Stimulated activated CD8-positive, alpha-beta memory T cell treated with anti-CD3 and anti-CD28 coated beads, Interleukin-4, amount 100 ng/mL, for 48 hours (primary cell): ENCODE measurements at places on chromosomes 5 and 9.

DNA sequence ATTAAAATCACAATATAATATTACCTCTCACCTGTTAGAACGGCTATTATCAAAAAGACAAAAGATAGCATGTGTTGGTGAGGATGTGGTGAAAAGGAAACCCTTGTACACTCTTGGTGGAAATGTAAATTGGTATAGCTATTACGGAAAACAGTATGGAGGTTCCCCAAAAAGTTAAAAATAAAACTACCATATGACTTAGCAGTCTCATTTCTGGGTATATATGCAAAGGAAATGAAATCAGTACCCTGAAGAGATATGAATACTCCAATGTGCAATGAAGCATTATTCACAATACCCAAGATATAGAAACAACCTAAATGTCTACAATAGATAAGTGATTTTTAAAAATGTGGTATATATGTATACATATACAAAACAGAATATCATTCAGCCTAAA lies 199.9 kb downstream of the SNX18 start:
- DNase-seq = no peak

DNA sequence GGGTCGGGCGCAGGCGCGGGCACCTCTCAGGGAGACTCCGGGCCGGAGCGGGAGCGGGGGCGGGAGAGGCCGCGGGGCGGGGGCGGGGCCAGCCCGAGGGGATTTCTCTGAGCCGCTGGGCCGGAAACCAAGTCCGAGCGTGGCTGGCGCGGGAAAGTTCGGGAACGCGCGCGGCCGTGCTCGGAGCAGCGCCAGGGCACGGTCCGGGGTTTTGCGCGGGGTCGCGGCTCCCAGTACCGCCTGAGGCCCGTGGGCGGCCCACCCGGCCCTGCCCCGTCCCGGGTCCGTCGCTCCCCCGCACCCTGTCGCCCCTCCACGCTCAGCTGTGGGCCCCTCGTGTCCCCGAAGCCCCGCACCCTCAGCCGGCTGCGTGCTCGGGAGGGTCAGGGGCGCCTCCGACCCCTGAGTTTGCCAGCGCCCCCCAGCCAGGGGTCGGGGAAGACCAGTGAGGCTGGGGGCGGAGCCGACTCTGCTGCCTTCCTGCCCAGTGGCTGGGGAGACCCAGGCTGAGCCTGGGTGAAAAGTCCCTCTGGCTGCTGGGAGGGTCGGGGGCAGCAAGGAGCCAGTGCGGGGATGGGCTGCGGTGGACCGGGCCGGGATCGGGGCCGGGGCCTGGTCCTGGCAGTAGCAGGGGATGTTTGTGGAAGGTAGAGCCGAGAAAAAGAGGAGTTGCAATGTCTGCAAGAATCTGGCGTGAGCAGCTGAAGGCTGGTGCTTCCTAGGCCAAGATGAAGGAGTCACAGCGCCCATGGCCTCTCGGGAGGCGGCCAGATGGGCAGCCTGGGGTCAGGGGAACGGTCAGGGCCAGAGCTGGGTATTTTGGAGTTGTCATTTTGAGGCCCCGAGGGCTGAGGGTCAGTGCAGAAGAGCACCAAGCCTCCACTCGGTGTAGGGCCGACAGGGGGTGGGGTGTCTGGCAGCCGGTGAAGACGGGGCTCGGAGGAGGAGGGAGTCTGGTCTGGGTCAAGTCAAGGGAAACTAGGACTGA lies 588 bp downstream of the TRAF2 start:
- peak; percentile 59 for DNase-seq

GRCh38 chr9:21153336-21154017 lies 11.8 kb upstream of the IFNW1 start:
- no peak for DNase-seq

DNA sequence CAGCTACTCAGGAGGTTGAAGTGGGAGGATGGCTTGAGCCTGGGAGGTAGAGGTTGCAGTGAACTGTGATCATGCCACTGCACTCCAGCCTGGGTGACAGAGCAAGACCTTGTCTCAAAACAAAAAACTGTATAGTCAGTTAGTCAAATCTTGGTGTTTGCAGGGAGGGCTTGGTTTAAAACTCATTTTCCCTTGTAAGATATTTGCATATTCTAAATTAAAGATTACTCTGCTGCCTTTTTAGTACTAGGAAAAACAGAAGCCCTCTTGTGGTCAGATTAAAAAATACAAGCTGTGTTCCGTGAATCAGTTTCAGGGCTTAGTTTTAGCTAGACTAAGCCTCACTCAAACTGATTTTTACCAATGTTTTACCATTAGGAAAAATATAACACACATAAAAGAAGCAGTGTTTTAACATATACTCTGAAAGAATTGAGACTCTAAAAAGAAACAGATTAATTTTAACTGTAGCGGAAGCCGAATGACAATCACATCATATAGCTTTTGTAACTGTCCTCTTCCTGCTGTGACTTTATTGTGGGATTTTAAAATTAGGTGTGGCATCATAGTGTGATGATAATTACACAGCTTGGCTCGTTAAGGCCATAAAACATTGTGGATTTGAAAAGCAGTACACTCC lies 84.9 kb upstream of the BASP1 start:
- DNase-seq = no peak

- no peak for DNase-seq
Measured at GRCh38 chr9:33366979-33367480, 35.3 kb downstream of the AQP7 start.

DNA sequence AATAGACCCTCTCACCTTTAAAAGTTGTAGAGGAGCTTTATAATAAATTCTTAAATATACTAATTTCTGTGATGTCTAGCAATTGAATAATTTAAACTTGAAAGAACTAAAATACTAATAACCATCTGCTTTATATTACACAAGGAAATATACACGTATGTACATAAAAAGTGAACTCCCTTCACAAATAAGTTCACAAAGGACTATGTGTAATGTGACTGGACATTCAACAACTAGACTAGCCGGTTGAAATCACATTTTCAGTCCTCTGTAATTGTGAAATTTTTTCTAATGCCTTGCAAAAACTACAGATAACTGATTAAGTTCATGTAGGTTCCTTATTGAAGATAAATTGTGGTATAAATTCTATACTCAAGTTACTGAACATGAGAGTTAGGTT lies 11.6 kb downstream of the NSA2 start:
- DNase-seq = no peak

- no peak for DNase-seq
Measured at GRCh38 chr5:136141561-136141960, 8.9 kb downstream of the SMAD5 start.

DNA sequence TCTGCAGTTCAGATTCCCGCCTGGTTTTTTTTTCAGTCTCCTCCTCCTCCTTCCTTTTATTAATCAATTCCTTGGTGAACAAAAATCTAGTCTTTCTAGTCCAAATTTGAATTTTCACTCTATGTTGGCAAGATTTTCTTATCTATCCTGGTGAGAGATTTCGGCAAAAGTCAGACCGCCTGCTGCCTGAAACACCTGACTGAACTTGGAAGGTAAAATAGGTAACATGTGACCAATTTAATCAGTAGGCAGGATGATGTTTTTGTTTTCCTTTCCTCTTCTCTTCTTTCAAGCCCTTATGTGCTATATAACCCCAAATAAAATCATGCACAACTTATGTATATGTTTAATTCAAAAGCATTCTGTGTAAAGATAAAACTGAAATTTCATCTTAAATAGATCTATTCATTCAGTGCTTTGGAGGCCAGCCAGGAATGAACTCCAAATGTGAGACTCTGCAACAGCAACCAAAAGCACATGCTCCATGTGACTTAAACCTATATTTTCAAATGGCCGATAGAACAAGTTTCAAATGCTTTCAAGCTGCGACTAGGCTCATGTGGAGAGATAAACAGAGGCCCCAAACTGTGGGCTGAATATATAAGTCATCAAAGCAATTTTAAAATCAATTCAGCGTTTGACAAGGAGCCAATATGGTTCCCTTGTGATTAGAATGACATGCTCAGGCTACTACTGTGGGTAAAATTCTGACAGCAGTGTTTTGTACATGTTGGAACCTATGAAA lies 100.4 kb upstream of the SEMA6A start:
- DNase-seq = no peak

DNA sequence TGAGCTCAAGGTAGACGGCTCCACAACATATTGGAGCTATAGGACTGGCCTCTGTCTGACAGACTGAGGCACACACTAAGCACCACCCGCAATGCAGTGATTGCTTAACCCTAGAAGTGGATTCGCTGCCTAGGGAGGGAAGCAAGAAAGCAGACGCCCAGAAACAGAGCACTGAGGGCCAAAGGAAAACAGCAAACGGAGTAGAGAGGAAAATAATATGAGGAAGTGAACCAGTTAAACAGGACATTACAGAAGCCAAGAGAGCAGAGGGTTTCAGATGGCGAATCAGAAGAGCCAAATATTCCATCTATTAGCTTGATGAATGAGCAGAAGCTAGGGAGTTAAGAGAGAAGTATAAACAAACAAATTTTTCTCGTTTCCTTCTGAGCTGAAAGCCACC lies 139.2 kb upstream of the LHFPL2 start:
- no peak for DNase-seq
